Stimulated activated CD4-positive, alpha-beta T cell treated with anti-CD3 and anti-CD28 coated beads, Interleukin-2, amount 100 ng/mL, for 48 hours (primary cell): ENCODE measurements at places on chromosomes 11 and 22.

DNA sequence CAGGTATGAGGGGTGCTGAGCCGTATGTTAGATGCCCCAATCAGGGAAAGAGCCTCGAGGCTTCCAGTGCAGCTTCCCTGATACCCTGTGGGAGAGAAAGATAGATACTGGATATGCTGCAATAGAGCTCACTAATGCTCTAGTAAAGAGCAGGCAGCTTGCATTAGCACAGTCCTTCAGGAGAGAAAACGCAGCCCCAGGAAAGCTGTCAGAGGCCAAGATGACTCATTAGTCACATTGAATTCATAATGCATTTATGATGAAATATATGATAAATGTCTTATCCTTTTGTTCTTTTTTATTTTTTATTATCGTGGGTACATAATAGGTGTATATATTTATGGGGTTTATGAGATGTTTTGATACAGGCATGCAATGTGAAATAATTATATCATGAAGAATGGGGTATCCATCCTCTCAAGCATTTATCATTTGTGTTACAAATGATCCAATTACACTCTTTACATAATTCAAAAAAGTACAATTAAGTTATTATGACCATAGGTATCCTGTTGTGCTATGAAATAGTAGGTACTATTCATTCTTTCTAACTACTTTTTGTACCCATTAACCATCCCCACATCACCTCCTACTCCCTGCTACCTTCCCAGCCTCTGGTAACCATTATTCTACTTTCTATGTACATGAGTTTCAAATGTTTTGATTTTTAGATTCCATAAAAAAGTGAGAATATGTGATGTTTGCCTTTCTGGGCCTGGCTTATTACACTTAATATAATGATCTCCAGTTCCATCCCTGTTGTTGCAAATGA lies 94.5 kb upstream of the TOP3B start:
- no peak for DNase-seq

GRCh38 chr11:108549319-108549885 lies 44.2 kb downstream of the EXPH5 start:
- no peak for DNase-seq

DNA sequence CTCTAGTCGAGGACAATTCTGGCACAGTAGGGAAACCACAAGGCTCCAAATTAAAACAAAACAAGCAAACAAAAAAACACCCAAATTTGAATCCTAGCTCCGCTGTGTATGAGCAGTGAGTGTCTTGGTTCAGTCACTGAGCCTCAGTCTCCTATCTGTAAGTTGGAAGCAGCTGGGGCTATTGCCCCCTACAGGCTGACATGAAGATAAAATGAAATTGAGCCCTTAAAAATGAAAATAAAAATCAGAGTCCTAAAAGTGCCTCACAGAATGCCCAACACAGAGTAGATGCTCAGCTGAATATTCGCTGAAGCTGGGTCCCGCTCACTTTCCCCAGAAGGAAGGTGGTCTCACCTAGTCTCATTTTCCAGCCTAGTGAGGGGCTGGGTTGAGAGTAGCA lies 65.2 kb downstream of the PDE2A start:
- no peak for DNase-seq

GRCh38 chr11:76589964-76590950 lies 80.3 kb downstream of the LRRC32 start:
- DNase-seq, result no peak

DNA sequence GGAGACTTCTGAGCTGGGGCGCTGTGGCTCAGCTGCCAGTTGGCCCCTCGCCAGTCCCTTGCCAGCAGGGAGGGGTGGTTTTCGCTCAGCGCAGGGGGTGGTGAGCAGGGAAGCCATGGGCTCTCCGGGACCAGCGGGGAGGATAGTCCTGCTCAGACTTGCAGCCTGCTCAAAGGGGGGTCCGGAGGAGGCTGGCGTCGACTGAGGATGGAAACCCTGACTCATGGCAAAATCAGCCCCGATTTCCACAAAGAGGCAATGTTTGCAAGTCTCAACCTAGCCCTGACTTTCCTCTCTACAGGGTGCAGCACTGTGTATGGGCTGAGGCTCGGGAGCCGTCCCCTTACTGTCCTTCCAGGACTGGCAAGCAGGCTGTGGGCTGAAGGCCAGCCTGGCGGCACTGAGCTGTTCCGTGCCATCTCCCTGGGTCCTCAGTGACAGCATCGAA lies 35.1 kb downstream of the FBLN1 start:
- DNase-seq, result no peak

- no peak for DNase-seq
These were observed 137.0 kb downstream of the SLC1A2 start for GRCh38 chr11:35282221-35282882.
